ENCODE measurements at places on chromosomes 11 and 22.

DNA sequence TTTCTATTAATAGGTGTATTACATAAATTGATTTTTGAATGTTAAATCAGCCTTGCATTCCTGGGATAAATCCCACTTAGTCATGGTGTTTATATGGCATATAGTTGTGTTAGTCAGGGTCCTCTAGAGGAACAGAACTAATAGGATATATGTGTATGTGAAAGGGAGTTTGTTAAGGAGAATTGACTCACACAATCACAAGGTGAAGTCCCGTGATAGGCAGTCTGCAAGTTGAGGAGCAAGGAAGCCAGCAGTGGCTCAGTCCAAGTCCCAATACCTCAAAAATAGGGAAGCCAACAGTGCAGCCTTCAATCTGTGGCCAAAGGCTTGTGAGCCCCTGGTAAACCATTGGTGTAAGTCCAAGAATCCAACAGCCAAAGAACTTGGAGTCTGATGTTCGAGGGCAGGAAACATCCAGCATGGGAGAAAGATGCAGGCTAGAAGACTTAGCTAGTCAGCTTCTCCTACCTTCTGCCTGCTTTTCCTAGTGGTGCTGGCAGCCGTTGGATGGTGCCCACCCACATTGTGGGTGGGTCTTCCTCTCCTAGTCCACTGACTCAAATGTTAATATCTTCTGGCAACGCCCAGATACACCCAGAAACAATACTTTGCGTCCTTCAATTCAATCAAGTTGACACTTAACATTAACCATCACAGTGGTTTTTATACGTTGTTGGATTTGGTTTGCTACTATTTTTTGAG lies 12.9 kb downstream of the SFI1 start:
- DNase-seq: no peak

DNA sequence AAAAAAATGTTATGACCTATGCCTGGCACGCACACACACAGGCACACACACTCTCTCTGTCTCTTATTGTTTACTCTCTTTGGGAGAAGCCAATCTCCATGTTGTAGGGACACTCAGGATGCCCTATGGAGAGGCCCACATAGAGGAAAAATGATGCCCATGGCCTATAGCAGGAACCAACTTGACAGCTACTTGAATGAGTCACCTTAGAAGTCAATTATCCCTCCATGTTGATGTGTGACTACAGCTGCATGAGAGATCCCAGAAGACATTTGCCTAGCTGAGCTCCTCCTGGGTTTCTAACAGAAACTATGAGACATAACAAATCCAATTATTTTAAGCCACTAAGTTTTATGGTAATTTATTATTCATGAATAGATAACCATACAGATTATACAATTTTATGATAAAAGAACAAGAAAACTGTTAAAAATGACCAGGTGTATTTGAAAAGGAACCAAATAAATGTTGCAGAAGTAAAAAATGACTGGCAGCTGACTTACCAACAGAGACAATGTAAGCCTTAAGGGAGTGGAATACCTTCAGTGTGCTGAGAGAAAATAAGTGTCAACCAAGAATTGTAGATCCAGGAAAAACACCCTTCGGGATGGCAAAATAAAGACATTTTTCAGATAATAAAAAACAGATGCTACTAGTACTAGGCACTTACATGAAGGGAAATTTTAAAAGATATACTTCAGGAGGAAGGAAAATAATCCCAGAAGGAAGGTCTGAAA lies 403.7 kb upstream of the SYN3 start:
- DNase-seq: no peak

DNA sequence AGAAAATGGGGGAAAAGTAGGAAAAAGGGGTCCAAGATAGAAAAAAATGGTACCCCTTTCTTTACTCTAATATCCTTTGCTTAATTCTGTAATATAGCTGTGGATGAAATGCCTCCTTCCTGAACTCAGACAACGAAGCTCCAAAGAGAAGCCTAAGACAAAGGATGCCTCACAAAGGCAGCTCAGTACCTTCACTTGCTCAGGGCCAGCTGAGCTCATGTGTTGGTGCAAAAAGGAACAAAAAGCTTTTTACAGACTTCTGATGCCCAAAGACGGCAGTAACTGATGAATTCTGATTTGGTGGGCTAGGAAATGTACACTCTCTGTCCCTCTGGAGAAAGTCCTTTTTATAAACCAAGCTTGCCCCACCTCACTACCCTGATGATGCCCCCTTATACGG lies 77.5 kb downstream of the DENND5A start:
- DNase-seq: no peak

- peak; percentile 38 for DNase-seq
These were observed 16.7 kb downstream of the ATG2A start for GRCh38 chr11:64900263-64900678.

DNA sequence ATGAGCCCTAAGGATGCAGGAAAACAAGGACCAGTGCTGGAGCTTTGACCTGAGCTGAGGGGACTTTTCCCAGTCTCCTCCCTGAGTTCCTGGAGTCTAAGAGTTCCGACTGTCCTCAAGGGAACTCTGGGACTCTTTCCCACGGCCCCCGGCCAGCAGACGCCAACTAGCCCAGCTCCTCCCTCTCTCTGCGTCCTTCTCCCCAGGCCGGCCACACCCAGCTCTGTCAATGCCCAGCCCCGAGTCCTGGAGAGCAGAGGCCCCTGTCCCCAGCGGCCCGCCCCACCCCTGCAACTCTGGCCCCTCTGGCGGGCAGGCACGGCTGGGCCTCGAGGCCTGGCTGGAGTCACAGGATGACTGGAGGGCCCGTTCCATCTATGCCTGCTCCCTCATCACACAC lies 29.8 kb downstream of the NECTIN1 start:
- no peak for DNase-seq

DNA sequence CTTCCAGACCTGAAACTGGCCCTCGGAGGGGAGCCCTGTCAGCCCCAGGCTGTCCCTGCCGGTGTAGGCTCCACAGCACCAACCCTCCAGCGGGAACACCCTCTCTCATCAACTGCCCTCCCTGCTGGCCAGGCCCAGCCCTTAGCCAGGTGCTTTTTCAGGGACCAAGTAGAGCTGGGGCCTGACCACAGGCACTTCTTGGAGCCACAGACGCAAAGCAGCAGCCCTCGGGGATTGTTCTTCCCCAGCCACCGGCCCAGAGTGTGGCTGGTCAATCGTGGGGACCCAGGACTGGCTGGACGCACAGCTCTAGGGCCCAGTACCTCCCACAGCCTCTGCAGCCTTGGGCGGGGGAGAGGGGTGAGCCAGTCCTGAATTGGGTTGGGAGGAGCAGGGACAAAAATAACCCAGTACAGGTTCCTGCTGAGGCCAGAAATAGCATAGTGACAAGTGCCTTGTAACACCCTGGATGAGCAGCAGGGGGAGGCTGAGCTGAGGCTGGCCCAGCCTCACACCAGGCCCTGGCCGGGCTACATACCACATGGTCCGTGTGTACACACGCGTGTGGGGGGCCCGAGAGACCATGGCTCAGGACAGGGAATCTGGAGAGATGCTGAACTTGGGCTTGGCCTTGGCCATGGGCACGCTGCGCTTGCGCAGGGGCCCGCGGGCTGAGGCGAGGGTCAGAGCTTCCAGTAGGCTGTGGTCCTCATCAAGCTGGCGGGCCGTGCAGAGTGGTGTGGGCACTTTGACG lies 2.0 kb downstream of the KCNJ11 start:
- no peak for DNase-seq

- DNase-seq: no peak
These were observed 3.1 kb upstream of the IL17REL start for GRCh38 chr22:50015451-50016307.

- peak; percentile 28 for DNase-seq
These were observed 449.3 kb downstream of the OPCML start for GRCh38 chr11:133082841-133083488.
